ENCODE measurements at places on chromosomes 6 and 20. TPM values are rescaled to one million over a fixed set of nuclear protein-coding genes. Genes with fewer than 3 reads are reported as not detected.

DNA sequence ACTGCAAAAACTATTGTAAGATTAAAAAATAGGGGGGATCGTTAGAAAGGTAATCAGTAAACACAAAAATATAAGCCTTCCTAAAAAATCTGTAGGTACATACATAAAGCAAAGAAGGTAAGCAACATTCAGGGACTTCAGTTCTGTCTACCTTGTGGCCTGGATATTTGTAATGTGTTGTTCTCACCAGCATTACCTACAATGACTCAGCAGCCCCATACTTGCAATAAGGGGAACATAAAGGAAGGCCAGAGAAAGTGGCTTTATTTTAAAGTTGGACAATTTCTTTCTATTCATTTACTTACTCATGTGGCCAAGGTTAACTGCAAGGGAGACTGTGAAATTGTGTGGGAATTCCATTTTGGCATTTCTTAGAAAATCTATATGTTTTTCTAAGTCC lies 277.2 kb upstream of the PREP start:
- DNase-seq = no peak

- DNase-seq = no peak
Observed at GRCh38 chr6:167668754-167669552, 157.8 kb upstream of the AFDN start.

- DNase-seq = no peak
Observed at GRCh38 chr6:112939563-112939962, 592.4 kb downstream of the RFPL4B start.

DNA sequence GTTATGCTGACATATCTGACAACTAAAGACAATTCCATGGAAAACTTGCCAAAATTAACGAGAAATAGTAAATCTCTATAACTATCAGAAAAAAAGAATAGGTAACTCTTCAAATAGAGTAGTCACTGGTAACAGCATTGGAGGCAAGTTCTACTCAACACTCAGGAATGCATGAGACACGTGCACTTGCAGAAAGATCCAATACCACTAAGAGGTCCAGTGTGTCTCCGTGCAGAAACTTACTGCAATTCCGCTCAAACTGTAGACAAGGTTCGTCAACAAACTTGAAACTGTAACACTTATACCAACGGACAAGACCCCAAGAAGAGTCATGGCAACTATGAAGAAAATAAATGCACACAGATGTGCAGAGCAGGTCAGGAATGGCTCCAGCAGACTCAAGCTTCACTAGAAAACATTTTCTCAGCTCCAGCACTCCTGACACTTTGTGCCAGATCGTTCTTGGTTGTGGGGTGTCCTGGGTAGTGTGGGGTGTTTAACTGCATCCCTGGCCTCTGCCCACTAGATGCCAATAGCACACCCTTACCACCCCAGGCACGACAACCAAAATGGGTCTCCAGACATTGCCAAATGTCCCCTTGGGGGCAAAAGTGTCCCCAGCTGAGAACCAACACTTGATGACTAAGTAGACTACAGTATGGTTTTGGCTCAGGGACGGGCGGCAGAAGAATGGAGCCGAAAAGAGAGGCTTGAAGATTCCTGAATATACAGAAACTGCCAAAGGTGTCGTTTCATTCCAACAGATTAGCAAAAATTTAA lies 134.8 kb downstream of the DTNBP1 start:
- no peak for DNase-seq

Gene PGC
- not detected for total RNA-seq

Measured in SJSA1 (cell line).